ENCODE measurements at places on chromosomes 2 and 18.

GRCh38 chr2:30512243-30512886 is 65.3 kb downstream of the LCLAT1 start:
- DNase-seq = no peak

GRCh38 chr2:195486520-195486919 is 170.5 kb upstream of the SLC39A10 start:
- DNase-seq = no peak

GRCh38 chr2:19574778-19575260 is 216.4 kb upstream of the OSR1 start:
- DNase-seq = no peak

DNA sequence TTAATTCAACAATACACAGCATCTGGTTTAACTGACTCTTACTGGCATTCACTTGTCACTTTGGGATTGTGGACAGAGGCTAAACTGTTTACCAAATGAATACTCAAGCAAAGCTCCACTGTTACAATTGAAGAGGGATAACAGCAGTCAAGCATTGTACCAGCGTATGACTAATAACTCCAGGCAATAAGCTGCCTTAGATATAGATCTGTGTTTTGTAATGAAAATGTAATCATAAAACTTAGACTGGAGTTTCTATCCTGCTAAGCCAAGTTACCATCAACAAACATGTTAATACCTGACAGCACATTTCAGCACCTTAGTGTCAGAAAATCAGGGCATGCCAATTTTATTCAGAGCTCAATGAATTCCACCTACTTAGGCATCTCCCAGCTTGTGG is 889.5 kb downstream of the EPHA4 start:
- no peak for DNase-seq

- no peak for DNase-seq
Observed at GRCh38 chr2:26429779-26430578, 28.3 kb downstream of the DRC1 start.
